PC-3 (cell line): ENCODE measurements at places on chromosomes 11 and 22. TPM values are rescaled to one million over a fixed set of nuclear protein-coding genes. Genes with fewer than 3 reads are reported as not detected.

GRCh38 chr11:5973530-5973929 is 5.2 kb upstream of the OR56A5 start:
- DNase-seq: no peak
- H3K27me3 ChIP-seq: no peaks in the 10 kb centered on the region
- no peak overlapping the region for H3K27ac ChIP-seq
- H3K36me3 ChIP-seq: no peaks in the 10 kb centered on the region
- no peaks in the 10 kb centered on the region for H3K4me1 ChIP-seq
- no peak overlapping the region for H3K4me3 ChIP-seq

- H3K36me3 ChIP-seq: no peaks in the 10 kb centered on the region
- no peak overlapping the region for H3K4me3 ChIP-seq
- no peaks in the 10 kb centered on the region for H3K27me3 ChIP-seq
- H3K4me1 ChIP-seq: no peaks in the 10 kb centered on the region
- no peak overlapping the region for H3K27ac ChIP-seq
Measured at GRCh38 chr11:42657169-42657568, 654.6 kb upstream of the API5 start.

- H3K27ac ChIP-seq: no peak overlapping the region
- H3K4me3 ChIP-seq: no peak overlapping the region
- H3K27me3 ChIP-seq: no peaks in the 10 kb centered on the region
- DNase-seq: no peak
- H3K4me1 ChIP-seq: peaks cover 20% of the 10 kb centered on the region; the same call in 1 of the 2 replicates
Measured at GRCh38 chr11:9951807-9952206, 287.9 kb downstream of the SWAP70 start.

DNA sequence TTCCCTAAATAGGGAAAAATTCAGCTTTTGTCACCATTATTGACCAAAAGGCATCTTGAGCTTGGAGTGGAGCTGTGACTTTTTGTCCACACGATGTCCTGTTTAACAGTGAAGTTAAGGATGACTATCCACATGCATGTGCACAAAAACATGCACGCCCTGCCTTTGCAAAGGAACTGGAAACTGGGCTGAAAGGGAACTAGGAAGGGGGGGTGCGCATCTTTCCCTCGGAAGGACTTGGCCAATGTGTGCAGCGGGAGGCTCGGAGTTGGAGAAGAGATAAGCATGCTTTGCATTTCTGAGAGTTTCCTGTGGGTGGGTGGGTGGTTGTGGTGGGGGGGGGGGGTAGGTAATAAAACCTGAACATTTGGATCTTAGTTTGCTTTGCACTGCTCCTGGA is 411 bp upstream of the KIRREL3 start:
- H3K4me1 ChIP-seq: no peaks in the 10 kb centered on the region
- no peaks in the 10 kb centered on the region for H3K36me3 ChIP-seq
- no peak for DNase-seq
- no peak overlapping the region for H3K27ac ChIP-seq
- peaks cover 77% of the 10 kb centered on the region for H3K27me3 ChIP-seq

GRCh38 chr22:43819931-43820640 is 8.0 kb upstream of the EFCAB6 start:
- H3K4me3 ChIP-seq: no peak overlapping the region
- H3K27me3 ChIP-seq: no peaks in the 10 kb centered on the region
- H3K36me3 ChIP-seq: no peaks in the 10 kb centered on the region
- H3K27ac ChIP-seq: no peak overlapping the region

DNA sequence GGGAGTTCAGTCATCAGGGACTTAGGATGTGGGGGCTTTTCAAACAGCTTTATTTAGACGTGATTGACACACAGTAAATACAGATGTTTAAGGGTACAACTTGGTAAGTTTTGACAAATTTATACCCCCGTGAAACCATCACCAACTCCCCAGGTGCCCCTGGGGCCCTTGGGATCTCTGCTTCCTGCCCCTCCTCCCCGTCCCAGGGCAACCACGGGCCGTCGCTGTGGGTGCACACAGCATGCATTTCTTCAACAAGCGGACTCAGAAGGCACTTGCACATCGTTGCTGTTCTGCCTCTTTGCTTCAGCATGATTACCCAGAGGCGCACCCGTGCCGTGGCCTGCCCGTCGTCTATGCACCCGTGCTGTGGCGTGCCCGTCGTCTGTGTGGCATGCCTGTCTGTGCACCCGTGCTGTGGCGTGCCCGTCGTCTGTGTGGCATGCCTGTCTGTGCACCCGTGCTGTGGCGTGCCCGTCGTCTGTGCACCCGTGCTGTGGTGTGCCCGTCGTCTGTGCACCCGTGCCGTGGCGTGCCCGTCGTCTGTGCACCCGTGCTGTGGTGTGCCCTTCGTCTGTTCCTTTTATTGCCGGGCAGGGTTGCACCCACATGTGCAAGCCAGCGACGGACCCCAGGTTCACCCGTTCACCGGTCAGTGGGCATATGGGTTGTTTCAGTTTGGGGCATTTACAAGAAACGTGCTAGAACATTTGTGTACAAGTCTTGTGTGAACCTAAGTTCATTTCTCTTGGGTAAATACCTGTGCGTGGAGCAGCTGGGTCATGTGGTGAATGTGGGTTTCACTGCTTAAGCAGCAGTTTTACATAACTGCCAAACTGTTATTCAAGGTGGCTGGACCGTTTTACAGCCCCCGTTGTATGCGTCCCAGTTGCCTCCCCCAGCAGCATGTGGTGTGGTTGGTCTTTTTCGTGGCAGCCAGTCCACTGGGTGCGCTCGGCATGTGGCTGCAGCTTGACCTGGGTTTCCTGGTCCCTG is 8.3 kb downstream of the CD81 start:
- no peak for DNase-seq
- H3K36me3 ChIP-seq: no peaks in the 10 kb centered on the region; the same call in 1 of the 2 replicates
- no peaks in the 10 kb centered on the region for H3K27me3 ChIP-seq
- H3K4me3 ChIP-seq: no peak overlapping the region

GRCh38 chr11:3665336-3666022 is 5.7 kb downstream of the CHRNA10 start:
- no peaks in the 10 kb centered on the region for H3K27me3 ChIP-seq
- H3K27ac ChIP-seq: no peak overlapping the region
- no peaks in the 10 kb centered on the region for H3K4me1 ChIP-seq
- no peaks in the 10 kb centered on the region for H3K36me3 ChIP-seq
- no peak for DNase-seq

DNA sequence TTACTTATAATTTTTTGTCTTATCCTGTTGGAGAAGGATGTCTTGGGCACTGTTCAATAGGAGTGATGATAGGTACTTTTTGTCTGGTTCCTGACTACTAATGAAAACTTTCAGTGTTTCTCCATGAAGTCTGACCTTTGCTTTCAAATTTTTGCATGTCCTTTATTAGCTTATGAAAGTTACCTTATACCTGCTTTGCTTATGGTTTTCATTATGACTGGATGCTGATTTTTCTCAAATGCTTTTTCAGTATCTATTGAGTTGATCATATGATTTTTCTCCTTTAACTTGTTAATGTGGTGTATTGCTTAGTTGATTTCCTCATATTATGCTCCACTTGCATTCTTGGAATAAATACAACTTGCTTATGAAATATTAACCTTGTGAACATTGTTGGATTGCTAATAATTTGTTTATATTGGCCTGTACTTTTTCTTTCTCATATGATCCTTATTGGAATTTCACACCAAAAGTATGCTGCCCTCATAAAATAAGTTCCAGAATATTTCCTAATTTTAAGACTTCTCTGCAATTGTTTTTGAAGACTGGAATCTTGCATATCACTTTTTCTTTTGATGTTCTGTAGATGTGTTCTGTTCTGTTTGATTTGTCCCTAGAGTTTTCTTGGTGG is 85.0 kb upstream of the SC5D start:
- no peak overlapping the region for H3K4me3 ChIP-seq
- no peak for DNase-seq

DNA sequence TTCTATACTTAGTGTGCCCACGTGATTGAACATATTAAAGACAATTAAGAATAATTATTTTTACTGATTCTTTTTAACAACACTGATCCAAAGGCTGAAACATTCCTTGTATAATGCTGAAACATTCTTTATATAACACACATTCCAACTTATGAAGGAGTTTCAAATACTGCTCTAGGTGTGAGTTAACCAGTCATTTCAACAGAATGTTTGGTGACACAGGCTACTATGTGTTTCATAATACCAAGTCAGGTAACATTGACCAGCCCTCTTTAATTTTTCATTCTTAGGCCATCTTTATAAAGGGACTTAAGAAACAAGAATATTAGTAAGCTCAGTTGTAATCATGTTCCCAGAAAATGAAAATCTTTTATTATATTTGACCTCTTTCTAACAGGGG is 136.6 kb downstream of the ELP4 start:
- no peaks in the 10 kb centered on the region for H3K36me3 ChIP-seq
- H3K4me1 ChIP-seq: peaks cover 29% of the 10 kb centered on the region
- no peak overlapping the region for H3K4me3 ChIP-seq
- no peaks in the 10 kb centered on the region for H3K27me3 ChIP-seq
- DNase-seq: no peak

DNA sequence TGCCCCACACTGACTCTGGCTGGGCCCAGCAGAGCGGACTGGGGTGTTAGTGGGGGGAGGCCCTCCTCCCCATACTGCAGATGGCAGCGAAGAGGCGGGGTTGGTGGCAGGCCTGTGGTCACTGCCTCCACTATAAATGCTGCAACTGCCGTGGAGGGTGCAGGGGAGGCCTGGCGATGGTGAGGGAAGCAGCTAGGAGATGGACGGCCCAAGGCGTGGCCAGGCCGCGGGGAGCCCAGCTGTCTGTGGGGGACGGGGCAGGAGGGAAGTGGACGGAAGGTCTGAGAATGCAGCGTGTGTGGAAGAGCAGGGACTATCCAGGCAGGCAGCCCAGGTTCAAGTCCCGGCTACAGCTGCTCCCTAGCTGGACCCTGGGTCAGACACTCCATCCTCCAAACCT is 18.3 kb downstream of the DNAL4 start:
- no peaks in the 10 kb centered on the region for H3K4me1 ChIP-seq
- H3K27ac ChIP-seq: no peak overlapping the region
- H3K4me3 ChIP-seq: no peak overlapping the region

- H3K27ac ChIP-seq: no peak overlapping the region
- H3K27me3 ChIP-seq: peaks cover 34% of the 10 kb centered on the region
- H3K4me3 ChIP-seq: no peak overlapping the region
Measured at GRCh38 chr11:64710418-64711137, 12.4 kb downstream of the NRXN2 start.

- no peak overlapping the region for H3K27ac ChIP-seq
- H3K27me3 ChIP-seq: no peaks in the 10 kb centered on the region
- H3K4me3 ChIP-seq: no peak overlapping the region
- no peaks in the 10 kb centered on the region for H3K4me1 ChIP-seq
- no peak for DNase-seq
Measured at GRCh38 chr11:44620328-44620725, 54.9 kb downstream of the CD82 start.

DNA sequence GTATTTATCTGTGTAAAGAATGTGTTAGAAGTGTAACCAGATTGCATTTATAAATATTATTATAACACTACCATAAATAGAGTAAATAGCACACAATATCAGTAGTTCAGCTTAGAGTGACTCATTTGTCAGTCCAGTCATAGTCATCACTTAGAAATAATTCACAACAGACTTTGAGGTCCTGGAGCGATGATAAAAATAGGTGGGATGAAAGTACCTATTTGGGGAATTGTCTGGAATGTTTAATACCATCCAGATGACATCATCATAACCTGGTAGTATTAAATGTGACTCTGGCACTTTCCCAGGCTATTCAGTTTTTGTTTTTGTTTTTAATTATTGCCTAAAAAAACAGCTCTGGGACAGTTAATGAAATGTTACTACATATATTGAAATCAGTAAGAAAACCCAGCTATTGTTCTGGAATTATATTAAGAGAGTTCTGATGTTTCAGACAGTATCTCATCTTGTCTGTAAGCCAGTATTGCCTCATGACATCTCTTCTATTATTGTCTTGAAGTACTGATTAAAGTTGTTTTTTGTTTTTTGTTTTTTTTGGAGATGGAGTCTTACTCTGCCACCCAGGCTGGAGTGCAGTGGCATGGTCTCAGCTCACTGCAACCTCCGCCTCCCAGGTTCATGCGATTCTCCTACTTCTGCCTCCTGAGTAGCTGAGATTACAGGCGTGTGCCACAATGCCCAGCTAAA is 74.8 kb downstream of the SIK2 start:
- 0 out of 2 replicates have a peak overlapping the region, but pooled peaks have one; percentile 3 for H3K27ac ChIP-seq
- peaks cover 5% of the 10 kb centered on the region for H3K36me3 ChIP-seq
- H3K4me3 ChIP-seq: no peak overlapping the region

- peak; percentile 55 for DNase-seq
- no peaks in the 10 kb centered on the region for H3K27me3 ChIP-seq
- H3K27ac ChIP-seq: 0 out of 2 replicates have a peak overlapping the region, but pooled peaks have one; percentile 13
- H3K4me1 ChIP-seq: peaks cover 39% of the 10 kb centered on the region
- H3K36me3 ChIP-seq: no peaks in the 10 kb centered on the region
- no peak overlapping the region for H3K4me3 ChIP-seq
Measured at GRCh38 chr11:102457865-102458264, 5.3 kb upstream of the TMEM123 start.

DNA sequence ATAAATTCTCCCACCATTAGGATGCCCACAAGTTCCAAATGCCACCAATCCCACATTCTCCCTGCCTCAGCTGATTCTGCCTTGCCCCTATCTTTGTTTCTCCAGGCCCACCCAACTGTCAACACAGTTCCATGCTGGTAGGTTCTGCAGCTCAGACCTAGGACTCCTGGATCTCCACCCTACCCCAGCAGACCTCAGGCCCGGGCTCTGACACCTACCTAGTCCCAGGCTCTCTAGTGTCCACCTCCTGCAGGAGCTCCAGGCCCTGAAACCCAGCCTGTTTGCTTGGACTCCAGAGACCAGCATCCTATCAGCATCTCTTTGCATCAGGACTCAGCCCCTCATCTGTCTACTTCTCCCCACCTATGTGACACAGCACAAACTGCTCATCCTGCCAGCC is 86.5 kb downstream of the PDE2A start:
- H3K27me3 ChIP-seq: peaks cover 5% of the 10 kb centered on the region; the same call in 1 of the 2 replicates
- no peaks in the 10 kb centered on the region for H3K4me1 ChIP-seq
- no peak overlapping the region for H3K4me3 ChIP-seq
- no peak overlapping the region for H3K27ac ChIP-seq
- no peak for DNase-seq

DNA sequence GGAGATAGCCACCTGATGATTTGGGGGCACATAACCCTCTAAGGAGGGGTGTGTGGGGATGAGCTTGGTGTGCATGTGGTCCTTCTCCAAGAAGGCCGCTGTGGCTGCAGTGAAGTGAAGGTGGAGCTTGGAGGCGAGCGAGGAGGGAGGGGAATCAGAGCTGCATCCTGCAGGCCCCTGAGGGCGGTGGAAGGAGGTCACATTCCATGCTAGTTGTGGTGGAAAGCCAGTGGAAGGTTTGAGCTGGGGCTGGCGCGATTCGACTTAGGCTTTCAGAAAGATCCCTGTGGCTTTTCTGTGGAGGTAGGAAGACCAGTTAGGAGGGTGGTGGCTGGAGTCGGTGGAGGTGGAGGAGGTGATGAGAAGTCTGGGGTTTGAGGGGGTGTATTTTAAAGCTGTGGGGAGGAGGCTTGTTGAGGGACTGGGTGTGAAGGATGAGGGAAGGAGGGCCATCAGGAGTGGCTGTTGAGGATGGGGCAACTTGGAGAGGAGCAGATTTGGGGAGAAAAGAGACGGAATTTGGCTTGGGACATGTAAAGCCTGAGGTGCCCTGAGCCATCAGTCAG is 62.0 kb downstream of the TBC1D22A start:
- DNase-seq: no peak

The VSIG10L2 gene
- total RNA-seq: not detected in 2 replicates

The DDI1 gene
- total RNA-seq: not detected in 2 replicates

The CTNND1 gene
- 117 and 121 TPM in 2 replicates for total RNA-seq

The ZDHHC13 gene
- total RNA-seq: 13.5 and 21.2 TPM in 2 replicates

The KLHDC7B gene
- 0.35 TPM in 1 of 2 replicates, not detected in the other for total RNA-seq

The RIMBP3B gene
- total RNA-seq: 0.06 TPM in 1 of 2 replicates, not detected in the other

The KRTAP5-10 gene
- not detected in 2 replicates for total RNA-seq

The SCGB2A2 gene
- not detected in 2 replicates for total RNA-seq

The NDUFA6 gene
- 91.5 and 118 TPM in 2 replicates for total RNA-seq
